GDM1 (cell line): ENCODE measurements at places on chromosomes 1 and 21.

GRCh38 chr1:175015243-175015642, 8.0 kb downstream of the MRPS14 start:
- no peak for DNase-seq

GRCh38 chr21:41418956-41419680, 6.9 kb upstream of the MX1 start:
- DNase-seq: no peak

GRCh38 chr1:38073534-38074301, 27.1 kb upstream of the POU3F1 start:
- DNase-seq: no peak

- peak; percentile 55 for DNase-seq
These were observed 76.6 kb upstream of the NRIP1 start for GRCh38 chr21:15141261-15141970.

GRCh38 chr1:4681026-4681425, 26.6 kb downstream of the AJAP1 start:
- DNase-seq: no peak

GRCh38 chr1:1068517-1069055, 5.5 kb downstream of the RNF223 start:
- DNase-seq: no peak

GRCh38 chr21:46307625-46308024, 16.0 kb downstream of the C21orf58 start:
- DNase-seq: no peak

DNA sequence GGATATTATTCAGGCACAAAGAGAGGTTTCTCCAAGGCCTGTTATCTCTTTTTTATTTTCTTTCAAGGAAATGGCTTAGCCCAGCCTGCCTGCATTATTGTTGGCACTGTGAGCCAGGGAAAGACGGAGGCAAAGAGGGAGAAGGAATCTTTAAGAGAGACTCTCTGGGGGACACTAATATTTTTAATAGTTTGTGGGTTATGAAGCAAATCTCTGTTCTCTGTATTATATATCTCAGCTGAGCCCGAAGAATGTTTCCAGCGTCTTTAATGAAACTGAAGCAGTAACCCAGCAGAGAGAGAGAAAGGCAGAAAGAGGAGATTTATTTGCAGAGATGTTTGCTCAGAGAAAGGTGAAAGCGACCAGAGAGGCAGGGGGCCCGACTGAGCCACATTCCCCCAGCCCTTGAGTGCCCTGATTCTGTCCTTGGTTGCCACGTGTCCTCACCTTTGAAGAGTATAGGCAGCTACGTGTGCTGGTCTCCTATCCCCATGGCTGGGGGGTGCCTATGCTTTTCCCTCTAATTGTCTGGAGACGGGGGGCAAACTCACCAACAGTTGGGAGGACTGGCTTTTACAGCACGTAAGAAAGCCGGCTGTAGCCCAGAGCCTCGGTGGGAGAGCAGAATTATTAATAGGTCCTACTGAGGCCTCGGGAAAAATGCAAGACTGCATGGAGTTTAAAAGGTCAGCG, 166.4 kb downstream of the TRABD2B start:
- DNase-seq: no peak

GRCh38 chr1:223770621-223771315, 58.4 kb downstream of the CAPN2 start:
- DNase-seq: no peak

DNA sequence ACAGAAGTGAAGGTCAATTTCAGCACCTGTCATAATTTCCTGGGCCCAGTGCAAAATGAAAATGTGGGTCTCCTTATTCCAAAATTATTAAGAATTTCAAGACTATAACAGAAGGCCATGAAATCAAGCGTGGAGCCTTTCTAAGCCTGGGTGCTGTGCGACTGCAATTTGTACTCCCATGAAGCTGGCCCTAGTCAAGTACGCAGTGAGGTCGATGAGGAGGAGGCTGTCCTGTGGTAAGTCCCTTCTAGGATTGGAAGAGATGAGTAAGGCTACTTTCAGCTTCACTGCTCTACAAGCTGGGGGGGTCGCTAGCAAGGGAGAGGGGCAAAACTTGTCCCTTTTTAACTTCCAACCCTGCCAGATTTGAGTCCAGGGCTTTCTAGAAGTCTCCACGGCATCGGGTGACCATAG, 410 bp upstream of the NUDC start:
- no peak for DNase-seq

- DNase-seq: no peak
These were observed 103.8 kb downstream of the ADARB1 start for GRCh38 chr21:45178070-45178608.

DNA sequence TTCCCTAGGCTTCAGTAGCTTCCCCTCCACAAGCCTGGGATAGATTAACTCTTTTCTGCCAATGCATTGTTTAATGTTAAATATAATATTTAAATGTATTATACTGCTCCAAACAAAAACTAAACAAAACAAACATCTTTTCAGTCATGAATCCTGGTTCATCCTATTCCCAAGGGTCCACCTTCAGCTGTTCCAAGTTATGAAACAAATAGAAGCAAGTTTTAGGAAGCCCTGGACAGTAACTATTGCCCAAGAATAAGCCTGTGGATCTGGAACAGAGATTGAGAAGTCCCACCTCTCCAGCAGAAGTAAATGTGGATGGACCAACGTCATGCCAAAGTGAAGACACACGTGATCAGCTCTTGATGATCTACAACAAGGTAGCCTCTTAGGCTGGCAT, 408.1 kb downstream of the SETD4 start:
- DNase-seq: no peak

GRCh38 chr1:209318181-209319056, 265.1 kb upstream of the CAMK1G start:
- DNase-seq: no peak

GRCh38 chr1:233907151-233907550, 2.7 kb downstream of the SLC35F3 start:
- no peak for DNase-seq

DNA sequence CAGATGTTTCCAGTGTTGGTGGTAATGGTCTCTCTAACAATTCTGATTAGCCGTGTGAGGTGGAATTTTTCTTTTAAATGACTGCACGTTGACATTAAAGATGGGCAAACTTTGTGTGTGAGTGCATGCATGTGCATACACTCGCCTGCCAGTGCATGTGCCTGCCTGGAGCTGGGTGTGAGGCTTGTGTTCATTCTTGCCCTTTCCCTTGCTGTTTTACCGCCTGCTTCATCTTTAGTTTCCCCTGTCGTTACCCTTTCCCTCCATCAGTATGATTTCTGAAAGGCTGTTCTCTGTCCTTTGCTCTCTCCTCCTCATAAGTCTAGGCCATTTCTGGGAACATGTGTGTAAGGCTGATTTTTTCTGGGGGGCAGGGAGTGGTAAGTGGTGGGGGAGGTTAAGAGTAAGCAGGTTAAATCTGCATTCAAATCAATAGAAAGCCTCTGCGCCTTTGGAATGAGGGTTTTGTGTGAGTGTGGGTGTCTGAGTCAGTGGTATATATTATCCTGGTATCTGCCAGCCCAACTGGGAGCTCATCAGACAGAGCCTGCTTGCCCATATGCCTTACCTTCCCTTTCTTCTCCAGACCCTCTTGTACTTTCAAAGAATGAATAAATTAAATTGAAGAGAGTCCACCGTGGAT, 112.5 kb downstream of the PBX1 start:
- no peak for DNase-seq

GRCh38 chr1:107843989-107844388, 121.0 kb downstream of the VAV3 start:
- no peak for DNase-seq
